GM13976 (cell line): ENCODE measurements at places on chromosomes 5 and 9.

GRCh38 chr5:90878549-90879196, 320.1 kb downstream of the ADGRV1 start:
- no peak for DNase-seq

- no peak for DNase-seq
Measured at GRCh38 chr5:122463221-122463620, 151.2 kb downstream of the SNCAIP start.

DNA sequence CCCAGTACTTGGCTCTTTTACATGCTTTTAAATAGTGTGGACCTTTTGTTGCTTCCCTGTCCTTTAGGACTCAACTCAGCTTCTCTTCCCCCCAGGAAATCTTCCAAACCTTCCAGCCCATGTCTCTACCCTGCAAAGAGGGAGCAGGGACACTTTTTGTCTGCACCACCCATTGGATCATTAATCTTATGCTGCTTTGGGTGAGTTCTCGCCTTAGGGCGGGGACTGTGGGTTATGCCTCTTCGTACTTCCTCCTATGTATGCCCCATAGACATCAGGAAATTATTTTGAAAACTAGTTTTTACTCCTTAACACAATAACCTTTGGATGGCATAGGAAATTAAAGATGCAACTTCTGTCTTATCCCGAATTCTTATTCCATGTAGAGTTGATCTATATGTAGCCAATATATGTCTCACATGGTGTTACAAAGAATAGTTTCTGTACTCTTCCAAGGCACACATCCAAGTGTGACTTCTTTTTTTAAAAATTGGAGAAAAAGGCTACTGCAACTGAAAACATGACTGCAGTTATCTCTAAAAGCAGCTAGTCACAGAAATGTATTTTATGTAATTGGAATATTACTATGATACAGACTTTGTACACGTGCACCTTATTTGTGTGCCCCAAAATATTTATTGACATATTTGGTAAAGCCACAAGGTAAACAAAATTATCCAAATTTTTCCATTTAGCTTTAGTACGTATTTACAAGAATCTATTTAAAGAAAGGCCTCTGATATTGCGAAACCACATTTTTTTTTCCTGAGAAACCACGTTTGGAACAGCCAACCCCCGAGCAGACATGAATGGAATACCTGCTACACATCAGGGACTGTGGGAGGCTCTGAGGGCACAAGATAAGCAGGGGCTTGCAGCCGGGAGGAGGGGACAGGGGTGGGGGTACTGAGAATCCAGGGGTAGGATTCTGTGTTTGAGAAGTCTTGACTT, 133.6 kb downstream of the WDR41 start:
- no peak for DNase-seq

GRCh38 chr5:157388111-157388710, 71.8 kb upstream of the NIPAL4 start:
- DNase-seq, result no peak

- no peak for DNase-seq
Measured at GRCh38 chr5:3216386-3216785, 379.2 kb upstream of the IRX1 start.

DNA sequence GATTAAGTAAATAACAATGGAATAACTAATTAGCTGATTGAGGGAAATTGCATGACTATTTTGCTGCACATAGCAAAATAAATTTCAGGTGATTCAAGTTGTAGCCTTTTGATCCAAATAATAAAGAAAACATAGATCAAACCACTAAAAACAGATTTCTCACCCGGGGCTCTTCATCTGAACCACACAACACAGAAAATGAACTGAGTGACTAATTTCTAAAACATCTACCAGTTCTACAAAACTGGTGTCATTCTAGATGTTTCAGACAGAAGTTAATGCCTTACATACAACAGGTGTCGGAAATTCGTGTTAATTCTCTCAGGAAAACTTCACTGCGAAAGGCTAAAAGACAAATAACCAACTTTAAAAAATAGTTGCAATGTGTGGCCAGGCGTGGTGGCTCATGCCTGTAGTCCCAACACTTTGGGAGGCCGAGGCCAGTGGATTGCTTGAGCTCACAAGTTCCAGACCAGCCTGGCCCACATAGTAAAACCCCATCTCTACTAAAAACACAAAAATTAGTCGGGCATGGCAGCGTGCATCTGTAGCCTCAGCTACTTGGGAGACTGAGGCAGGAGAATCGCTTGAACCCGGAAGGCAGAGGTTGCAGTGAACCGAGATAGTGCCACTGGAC, 6.9 kb downstream of the PROP1 start:
- no peak for DNase-seq

DNA sequence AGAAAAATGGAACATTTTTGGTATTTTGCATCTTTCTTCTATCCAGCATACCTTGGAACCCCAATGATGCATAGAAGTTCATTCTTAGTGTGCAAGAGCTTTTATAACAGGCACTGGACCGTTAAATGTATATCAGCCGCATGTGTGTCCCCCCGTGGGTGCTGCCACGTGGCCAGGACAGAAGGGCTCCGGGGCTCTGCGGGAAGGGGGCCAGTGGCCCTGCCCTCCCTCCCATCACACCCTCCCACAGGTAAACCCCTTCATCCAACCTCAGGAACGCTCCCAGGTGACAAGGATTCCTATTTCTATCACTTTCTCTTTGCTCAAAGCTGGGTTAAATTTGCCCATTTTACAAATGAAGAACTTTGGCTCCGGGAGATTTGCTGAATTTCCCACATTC, 393.4 kb upstream of the IRX4 start:
- DNase-seq, result no peak

DNA sequence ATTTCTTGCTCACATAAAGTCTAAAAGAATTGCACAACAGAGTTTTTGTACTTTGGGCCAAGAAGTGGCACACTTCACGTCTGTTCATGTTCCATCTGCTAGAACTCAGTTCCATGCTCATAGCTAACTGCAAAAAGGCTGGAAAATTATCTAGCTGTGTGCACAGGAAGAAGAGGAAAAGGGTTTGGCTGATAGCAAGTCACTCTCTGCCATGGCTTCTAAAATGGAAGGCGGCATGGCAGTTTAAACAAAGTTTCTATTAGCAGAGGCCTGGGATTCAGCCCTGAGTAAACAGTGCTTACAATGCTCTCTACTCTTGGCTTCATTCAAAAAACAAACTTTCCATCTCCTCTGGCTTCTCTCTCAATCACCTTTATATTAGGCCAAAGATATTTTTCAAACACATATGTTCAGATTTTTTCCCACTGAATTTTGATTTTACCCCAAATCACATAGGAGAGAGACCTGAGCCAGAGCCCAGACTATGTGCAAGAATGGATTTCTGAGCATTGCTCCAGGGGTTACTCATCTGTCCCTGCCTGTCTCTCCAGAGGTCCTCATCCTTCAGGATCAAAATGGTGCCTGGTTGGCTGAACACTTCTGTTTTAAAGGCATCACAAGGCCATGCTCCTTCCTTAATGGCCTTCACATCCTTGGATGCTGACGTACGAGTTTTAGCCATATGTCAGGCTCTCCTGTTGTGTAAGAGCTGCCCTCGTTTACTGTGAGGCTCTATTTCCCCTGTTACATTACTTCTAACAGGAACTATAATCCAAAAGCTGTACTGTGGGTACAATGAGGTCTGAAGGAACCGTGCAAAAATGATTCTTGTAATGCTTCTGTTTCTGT, 226.6 kb downstream of the SAXO1 start:
- no peak for DNase-seq

DNA sequence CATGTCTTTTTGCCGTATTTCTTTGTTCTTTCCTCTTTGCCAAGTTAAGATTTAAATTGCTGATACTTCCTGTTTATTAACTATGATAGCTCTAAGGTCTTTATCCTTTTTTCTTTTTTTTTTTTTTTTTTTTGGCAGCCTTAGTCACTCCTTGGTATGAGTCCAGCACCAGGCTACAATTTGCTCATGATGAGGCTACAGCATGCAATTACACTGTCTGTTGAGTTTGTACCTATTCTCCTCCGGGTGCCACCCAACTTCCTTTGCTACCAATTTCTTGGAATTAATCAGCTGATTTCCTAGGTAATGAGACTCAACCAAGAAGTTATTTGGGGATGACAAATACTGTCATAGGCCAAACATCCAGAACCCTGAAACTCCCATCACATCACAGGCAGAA, 25.5 kb downstream of the ACTL7B start:
- no peak for DNase-seq

GRCh38 chr5:16564248-16564867, 52.4 kb downstream of the RETREG1 start:
- DNase-seq, result no peak

GRCh38 chr5:16066810-16067209, 112.8 kb downstream of the MARCHF11 start:
- no peak for DNase-seq

GRCh38 chr5:76787237-76787636, 31.6 kb upstream of the F2RL1 start:
- no peak for DNase-seq

GRCh38 chr9:110541950-110542349, 37.6 kb downstream of the SVEP1 start:
- DNase-seq, result no peak

GRCh38 chr5:142245786-142246185, 79.0 kb downstream of the SPRY4 start:
- no peak for DNase-seq

GRCh38 chr9:89943728-89944127, 338.9 kb downstream of the GADD45G start:
- DNase-seq, result no peak

GRCh38 chr9:34993502-34994259, 4.1 kb downstream of the DNAJB5 start:
- DNase-seq, result peak; percentile 71

DNA sequence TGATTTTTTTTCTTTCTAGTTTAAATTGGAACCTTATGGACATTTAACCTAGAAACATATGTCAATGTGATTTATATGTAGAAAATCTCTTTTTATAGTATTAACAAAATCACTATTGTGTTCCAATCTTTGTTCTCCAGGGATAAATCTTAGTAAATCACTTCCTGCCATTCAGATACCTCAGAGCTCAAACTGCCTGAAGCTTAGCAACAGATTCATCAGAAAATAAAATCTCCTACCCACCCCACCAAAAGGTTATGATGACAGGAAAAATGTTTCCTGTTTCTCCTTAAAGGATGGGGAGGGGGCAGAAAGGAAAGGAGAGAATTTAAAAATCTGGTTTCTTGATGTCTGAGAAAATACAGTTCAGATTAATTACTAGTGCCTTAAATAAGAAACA, 105.0 kb upstream of the TUT7 start:
- DNase-seq, result no peak

GRCh38 chr9:138013836-138014562, 136.4 kb downstream of the CACNA1B start:
- DNase-seq, result no peak

DNA sequence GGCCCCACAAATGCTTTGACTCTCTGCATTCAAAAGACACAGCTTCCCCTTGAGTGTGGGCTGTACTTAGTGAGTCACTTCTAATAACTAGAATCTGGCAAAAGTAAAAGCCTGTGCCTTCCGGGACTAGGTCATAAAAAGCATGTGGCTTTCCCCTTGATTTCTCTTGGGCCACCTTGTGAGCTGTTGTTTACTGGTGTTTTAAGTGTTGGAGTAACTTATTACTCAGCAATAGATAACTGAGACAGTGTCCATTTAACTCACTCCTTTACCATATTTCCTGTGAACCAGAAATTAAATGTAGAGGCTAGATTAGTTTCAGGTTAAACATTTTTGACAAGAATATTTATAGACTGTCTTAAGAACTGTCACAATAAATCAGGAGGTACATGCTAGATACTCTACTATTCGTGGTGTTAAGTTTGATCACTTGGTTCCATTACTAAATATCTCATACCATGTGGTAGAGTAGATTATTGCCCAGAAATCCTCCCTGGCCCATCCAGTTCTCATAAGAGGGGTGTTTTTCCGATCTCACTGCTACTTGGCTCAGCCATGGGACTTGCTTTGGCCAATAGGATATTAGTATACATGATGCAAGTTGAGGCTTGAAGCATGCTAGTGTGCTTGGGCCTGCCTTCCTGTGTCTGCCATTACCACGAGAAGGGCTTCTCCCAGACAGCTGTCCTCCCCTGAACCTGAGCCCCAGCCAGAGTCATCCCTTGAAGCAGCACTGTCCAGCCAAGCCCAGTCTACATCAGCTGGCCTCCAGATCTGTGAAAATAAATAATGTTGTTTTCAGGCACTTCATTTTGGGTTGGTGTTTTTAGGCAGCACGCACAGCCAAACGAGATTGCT, 10.4 kb upstream of the CMBL start:
- DNase-seq, result no peak

- no peak for DNase-seq
Measured at GRCh38 chr5:177089127-177089526, 2.4 kb downstream of the FGFR4 start.

DNA sequence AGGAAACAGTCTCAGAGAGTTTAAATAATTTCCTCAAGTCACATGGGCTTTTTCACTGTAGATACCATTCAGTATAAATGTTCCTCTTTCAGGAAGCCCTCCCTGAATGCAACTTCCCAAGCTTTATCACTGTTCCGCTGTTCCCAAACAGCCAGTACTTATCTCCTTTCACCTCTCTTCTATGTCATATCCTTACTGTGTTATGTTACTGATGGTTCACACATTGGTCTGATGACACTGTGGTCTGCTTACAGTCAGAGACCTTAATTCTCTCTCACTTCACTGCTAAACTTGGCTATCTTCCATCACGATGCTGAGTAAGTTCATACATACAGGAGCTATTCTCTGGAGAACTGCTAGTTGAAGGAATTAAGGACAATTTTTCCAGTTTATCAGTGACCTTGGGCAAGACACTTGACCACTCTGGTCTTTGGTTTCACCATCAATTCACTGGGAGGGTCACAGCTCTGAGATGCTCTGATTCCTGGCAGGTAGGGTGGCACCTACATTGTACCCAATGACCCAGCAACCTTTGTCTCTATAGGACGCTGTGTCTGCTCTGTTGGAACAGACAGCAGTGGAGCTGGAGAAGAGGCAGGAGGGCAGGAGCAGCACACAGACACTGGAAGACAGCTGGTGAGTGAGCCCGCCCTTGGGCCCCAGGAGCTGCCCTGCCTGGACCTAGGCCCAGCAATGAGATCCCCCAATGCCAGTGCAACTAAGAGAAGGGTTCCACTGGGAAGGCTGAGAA, 42.1 kb upstream of the RARS1 start:
- DNase-seq, result no peak

GRCh38 chr5:61854531-61854930, 451.5 kb upstream of the KIF2A start:
- DNase-seq, result no peak
